ENCODE measurements at places on chromosomes 4 and X.

- DNase-seq, result no peak
Measured at GRCh38 chrX:121238093-121238492, 190.7 kb downstream of the GLUD2 start.

GRCh38 chr4:184574861-184575260 lies 74.4 kb downstream of the CASP3 start:
- no peak for DNase-seq

GRCh38 chrX:39721566-39722279 lies 376.0 kb downstream of the BCOR start:
- no peak for DNase-seq

GRCh38 chr4:39353478-39354253 lies 12.5 kb downstream of the RFC1 start:
- no peak for DNase-seq

All from esophagus squamous epithelium (tissue), 5 donors.